Motor neuron (in vitro differentiated cells): ENCODE measurements at places on chromosomes 6 and 20.

DNA sequence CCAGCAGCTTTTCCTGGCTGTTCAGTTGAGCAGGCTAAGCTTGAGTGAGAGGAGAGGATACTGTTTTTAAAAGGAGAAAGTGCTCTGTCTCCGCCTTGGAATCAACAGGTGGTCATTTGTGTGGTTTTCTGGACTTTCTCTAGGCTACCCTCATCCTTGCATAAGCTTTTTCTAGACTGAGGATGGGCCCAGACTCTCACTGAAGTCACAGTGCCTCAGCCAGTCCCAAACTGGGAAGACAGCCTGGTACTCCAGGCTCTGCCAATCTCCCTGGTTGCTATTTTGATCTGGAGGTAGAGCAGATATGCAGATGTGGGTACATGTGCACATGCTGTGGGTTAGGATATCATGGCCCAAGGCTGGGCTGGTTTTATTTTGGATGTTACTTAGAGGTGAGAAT lies 7.0 kb downstream of the SCUBE3 start:
- ATAC-seq: no peak

DNA sequence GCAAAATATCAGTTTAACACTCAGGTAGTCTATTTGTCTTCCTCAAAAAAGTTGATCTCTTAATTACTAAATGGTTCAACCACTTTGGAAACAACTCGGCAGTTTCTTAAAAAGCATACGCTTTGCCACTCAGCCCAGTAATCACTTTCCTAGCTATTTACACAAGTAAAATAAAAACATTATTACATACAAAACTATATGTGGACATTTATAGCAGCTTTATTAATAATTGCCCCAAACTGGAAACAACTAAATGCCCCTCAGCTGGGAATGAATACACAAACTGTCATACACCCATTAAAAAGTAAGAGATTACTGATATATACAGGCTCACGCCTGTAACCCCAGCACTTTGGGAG lies 7.4 kb downstream of the EEF1A1 start:
- no peak for ATAC-seq

DNA sequence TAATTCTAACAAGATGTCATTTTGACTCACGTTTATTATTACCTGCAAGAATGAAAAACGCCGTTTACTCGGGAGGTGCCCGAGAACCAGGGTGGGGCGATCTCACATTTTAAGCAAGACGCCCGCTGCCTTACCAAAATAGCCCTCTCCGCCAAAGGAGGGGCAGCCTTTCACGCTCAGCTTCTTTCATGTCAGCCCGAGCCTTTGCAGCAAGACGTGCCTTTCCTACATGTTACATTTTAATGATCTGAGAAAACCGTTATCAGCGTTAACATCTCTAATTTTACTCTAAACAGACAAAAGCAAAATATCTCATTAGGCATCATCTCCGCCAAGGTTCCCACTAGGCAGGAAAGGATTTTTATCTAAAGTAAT lies 2.0 kb downstream of the BACH2 start:
- ATAC-seq: no peak

- ATAC-seq: no peak
These were observed 218.6 kb upstream of the RUNX2 start for GRCh38 chr6:45109551-45109950.

GRCh38 chr20:4635781-4636180 lies 85.9 kb upstream of the PRND start:
- ATAC-seq: no peak

- no peak for ATAC-seq
These were observed 1234.7 kb upstream of the GJE1 start for GRCh38 chr6:140897804-140898573.
